Skeletal muscle cell (primary cell): ENCODE measurements at places on chromosomes 11 and 22.

DNA sequence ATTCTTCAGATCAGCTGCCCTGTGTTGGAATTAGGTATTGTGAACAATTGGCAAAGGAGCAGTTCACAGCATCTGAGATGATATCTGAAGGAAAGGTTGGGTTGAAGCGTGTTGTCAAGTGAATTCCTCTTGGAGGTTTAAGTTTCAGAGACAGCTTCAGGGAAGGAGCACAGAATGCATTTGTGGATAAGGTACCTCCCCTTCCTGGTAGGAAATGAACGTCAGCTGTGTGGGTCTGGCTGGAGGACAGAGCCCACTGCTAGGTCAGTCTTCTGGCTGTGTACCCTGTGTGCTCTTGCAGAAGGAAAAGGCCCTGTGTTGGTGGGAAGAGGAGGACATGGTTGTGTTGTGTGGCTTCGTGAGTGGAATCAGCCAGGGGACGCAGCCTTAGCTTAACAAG is 88.1 kb upstream of the GAL start:
- DNase-seq = no peak

DNA sequence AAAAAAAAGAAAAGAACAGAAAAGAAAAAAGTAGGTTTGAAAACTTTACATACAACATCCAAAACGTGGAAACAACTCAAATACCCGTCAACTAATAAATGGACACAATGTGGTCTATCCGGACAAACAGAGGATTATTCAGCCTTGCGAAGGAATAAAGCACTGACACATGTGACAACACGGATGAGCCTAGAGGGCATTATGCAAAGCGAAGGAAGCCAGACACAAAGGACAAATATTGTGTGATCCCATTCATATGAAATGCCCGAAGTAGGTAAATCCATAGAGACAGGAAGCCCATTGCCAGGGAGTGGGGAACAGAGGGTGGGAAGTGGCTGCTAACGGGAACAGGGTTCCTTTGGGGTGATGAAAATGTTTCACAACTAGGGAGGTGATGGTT is 11.8 kb downstream of the RFPL1 start:
- DNase-seq = no peak

DNA sequence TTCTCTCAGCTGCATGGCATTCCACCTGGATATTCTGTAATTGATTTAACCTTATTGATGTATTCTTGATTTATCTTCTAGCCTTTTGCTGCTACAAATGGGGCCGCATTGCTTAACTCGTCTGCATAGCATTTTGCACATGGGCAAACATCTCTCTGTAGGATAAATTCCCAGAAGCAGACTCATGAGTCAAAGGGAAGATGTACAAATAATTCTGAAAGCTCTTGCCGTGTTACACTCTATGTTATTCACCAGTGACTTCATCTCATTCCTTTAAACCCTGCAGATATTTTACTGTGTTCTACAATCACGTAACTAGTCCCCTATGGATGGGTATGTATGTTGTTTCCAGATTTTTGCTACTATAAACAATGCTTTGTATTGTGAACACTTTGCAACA is 112.7 kb downstream of the SEZ6L start:
- DNase-seq = no peak

GRCh38 chr22:36369922-36370791 is 17.6 kb downstream of the MYH9 start:
- no peak for DNase-seq

- no peak for DNase-seq
Measured at GRCh38 chr11:63908631-63909401, 8.1 kb downstream of the RCOR2 start.

- DNase-seq = no peak
Measured at GRCh38 chr22:28604966-28605761, 74.5 kb downstream of the TTC28 start.

DNA sequence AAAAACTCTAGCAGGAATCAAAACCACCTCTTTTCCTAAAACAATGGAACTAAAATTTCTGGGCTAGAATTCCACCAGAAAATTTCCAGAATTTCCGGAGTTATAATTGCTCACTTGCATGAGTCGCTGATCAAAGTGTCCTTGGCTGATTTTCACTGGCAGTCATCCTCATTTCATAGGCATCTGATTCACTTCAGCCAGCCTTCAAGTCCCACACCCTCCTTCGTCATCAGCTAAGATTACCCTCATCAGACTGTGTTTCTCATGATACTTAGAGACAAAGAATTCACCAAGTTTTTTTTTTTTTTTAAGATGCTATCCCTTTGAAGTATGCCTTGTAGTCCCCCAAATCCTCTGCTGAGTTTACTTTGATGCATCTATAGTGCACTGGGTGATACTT is 71.5 kb upstream of the RAB38 start:
- peak; percentile 74 for DNase-seq

- no peak for DNase-seq
Measured at GRCh38 chr11:87002918-87003317, 34.8 kb upstream of the TMEM135 start.

DNA sequence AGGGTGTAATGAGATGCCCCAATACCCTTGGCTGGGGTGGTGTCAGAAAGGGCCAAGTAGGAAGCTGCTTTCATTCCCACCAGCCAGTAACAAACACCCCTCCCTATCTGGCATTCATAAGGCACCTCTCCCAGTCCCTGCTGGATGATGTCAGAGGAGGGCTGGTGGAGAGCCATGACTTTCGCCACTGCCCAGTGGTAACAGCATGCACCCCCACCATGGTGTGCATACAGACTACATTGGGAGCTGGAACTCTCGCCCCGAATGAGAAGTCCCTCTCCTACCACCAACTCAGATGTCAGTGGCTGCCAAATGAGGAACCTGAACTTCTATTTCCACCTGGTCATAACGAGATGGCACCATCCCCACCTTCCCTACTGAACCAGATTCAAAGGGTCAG is 73.3 kb downstream of the SGSM3 start:
- no peak for DNase-seq

- DNase-seq = no peak
Measured at GRCh38 chr11:112809429-112809828, 151.8 kb upstream of the NCAM1 start.

- no peak for DNase-seq
Measured at GRCh38 chr11:102447193-102447592, 5.4 kb downstream of the TMEM123 start.

DNA sequence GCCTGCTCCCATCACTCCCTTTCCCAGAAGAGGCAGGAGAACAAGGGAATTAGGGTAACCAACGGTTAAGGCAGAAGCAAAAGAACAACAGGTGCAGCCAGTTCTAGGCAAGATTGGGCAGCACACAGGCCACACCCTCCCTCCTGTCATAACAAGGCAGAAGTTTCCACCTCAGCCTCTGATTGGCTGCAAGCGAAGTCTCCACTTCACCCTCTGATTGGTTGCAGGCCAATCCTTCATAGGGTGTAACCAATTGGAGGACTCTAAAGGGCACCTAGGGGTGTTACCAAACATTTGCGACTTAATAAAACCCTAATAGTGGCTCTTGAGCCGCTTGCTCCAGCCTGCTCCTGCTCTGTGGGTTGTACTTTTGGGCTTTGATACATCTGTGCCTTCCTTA is 153.8 kb downstream of the CACNA1I start:
- no peak for DNase-seq

GRCh38 chr11:33507967-33508366 is 192.7 kb downstream of the C11orf91 start:
- DNase-seq = peak; percentile 51

GRCh38 chr22:43253839-43254238 is 66.9 kb upstream of the TTLL12 start:
- no peak for DNase-seq
